Stimulated activated CD8-positive, alpha-beta memory T cell treated with anti-CD3 and anti-CD28 coated beads, Interleukin-12 subunit alpha, Interleukin-12 subunit beta, amount 100 ng/mL, for 4 hours (primary cell): ENCODE measurements at places on chromosomes 7 and 10.

DNA sequence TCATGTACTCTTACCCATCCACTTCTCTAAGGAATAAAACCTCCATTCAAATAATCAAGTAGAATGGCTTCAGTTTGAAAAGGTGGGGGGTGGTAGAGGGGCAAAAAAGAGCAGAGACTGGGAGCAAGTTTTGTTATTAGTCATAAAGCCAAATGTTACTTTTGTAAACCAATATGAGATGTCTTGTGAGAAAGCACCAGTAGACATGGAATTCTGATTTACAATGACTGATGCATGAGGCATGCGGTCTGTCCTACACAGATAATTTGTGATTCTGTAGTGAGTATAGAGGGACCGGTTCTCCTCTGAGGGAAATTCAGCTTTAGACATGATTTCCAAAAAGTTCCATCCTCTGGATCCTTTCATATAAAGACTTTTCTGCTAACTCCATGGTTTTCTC is 12.9 kb upstream of the ABCA13 start:
- DNase-seq, result no peak

GRCh38 chr7:7565746-7566650 is 686 bp upstream of the MIOS start:
- DNase-seq, result no peak

- DNase-seq, result no peak
Observed at GRCh38 chr7:2157473-2158279, 75.1 kb downstream of the MAD1L1 start.

GRCh38 chr7:23356726-23357125 is 57.6 kb downstream of the MALSU1 start:
- DNase-seq, result no peak

DNA sequence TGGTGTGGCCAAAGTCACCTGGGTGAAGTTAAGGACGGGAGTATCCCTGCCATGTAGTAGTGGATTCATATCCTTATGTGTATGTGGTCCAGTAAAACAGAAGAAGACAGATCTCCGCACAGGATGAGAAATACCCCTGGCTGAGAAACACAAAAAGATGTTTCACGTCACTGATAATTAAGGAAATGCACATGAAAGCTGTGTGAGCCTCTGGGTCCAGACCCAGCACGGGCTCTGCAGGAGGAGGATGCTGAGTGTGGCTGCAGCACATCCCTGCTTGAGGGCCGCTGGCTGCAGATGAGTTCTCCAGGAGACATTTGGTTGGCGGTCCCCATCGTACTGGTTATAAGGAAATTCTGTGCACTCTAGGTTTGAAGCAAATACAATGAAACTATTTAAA is 8.2 kb upstream of the SUN1 start:
- no peak for DNase-seq

GRCh38 chr10:126250045-126250444 is 138.2 kb downstream of the ADAM12 start:
- DNase-seq, result no peak

DNA sequence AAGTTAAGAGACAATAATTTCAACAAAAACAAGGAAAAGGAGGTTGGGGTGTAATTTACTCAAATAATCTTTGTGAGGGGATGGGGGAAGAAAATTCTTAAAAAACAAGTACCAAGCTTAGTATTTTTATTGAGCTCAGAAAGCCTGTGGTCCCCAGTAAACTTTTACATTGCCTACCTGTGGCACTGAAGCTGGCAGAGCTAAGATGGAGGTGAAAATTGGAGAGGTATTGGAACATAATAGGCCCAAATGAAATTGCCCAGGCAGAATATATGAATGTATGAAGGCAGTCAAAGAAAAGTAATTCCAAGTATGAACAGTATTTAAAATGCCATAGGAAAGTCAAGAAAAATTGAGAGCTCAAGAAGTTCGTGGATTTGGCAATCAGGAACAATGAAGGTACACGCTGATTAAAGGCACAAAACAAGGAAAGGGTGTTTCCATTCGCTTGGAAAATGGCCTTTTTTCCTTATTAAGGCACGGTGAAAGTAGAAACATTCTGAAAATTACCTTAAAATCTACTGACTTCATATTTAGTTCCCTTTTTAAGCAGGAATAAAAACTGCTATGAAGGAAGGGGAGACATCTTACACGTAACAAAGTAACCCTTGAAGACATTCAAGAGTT is 3.4 kb upstream of the KMT2E start:
- DNase-seq, result no peak

- no peak for DNase-seq
Observed at GRCh38 chr10:61363006-61363405, 90.2 kb downstream of the TMEM26 start.
